Jurkat, Clone E6-1 (cell line): ENCODE measurements at places on chromosomes 16 and 17.

DNA sequence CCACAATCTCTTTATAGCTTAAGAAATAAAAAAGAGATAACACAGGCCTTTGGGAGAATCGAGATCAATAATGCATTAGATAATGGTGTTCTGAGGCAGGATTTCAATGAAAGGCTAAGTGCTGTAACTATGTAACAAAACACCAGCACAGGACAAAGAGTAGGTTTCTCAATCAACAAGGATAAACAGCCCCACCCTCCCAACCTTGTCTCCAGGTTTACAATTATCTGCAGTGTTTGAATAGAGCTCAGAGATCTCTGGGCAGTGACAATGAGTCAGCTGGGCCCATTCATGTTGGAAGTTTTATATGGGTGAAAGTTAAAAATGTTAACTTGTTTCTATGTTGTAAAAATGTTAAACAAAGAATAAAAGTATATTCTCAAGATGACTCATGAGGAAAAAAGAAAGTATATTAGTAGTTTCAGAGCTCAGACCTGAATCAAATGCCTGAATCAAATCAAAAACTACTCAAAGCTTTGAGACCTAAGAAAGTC, 17.0 kb upstream of the KRT20 start:
- DNase-seq: no peak

DNA sequence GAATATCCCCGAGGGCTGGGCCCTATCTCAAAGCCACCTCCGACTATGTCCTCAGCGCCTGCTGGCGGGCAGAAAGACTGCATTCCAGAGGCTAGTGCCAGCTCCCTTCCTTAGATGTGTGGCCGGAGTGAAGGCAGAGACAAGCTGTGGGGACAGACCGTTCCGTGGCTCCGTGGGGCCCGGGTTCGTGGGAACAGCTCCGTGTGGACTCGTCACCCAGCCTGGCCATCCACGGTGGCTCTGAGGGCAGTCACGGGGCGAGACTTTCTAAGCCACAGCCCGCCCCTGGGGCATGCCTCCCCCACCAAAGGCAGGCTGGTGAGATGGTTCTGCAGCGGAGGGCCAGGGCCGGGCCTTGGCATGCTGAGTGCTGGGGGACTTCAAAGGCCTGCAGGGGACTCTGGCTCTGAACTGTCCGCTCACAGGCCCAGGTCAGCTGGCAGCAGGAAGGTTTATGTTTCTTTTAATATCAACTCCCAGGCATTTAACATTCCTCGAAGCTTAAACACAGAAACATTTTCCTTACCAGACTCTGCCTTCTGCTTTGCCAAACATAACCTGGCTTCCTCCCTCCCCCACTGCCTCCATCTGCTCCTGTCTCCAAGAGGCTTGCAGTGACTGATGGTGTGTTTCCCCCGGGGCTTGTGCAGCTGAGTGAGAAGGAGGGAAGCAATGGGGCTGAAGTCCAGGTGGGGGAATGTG, 50.4 kb downstream of the TIMM22 start:
- no peak for DNase-seq

GRCh38 chr16:66653581-66654350, 42.8 kb downstream of the CMTM4 start:
- DNase-seq: no peak

DNA sequence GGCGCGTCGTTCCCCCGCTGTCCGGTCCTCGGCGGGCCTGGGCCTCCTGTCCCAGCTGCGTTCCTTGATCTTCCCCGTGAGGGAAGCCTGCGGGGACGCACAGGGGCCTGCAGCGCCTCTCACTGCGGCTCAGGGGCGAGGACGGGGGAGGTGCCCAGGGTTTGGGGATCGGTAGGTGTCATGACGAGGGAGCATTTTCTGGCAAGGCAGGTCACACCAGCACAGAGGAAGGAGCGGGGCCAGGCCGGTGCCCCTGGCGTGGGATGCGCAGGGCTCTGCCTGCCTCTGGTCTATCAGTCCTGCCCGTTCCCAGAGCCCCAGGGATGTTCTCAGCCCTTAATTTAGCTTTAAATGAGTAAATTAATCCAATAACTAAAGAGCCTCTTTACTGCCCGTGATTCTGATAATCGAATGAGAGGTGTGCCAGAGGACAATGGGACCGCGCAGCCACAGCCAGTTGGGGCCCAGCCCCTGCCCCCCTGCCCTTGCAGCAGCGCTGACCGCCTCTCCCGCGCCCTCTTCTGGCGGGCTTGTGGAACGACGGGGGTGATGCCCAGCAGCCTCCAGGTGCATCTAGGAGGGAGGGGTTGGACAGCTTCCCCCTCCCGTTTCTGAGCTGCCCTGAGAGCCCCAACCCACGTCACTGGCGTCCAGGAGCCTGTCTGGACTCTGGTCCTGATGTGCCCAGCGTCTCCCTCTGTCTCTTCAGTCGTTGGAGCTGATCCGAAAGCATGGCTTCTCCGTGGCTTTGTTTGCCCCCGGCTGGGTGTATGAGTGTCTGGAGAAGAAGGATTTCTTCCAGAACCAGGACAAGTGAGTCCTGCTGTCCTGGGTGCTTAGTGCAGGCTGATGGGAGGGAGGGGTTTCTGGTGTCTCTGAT, 7.9 kb downstream of the ENGASE start:
- DNase-seq: no peak

GRCh38 chr17:3639981-3640596, 3.5 kb downstream of the CTNS start:
- DNase-seq: no peak

- DNase-seq: no peak
Measured at GRCh38 chr17:80415626-80416137, 715 bp downstream of the ENDOV start.

DNA sequence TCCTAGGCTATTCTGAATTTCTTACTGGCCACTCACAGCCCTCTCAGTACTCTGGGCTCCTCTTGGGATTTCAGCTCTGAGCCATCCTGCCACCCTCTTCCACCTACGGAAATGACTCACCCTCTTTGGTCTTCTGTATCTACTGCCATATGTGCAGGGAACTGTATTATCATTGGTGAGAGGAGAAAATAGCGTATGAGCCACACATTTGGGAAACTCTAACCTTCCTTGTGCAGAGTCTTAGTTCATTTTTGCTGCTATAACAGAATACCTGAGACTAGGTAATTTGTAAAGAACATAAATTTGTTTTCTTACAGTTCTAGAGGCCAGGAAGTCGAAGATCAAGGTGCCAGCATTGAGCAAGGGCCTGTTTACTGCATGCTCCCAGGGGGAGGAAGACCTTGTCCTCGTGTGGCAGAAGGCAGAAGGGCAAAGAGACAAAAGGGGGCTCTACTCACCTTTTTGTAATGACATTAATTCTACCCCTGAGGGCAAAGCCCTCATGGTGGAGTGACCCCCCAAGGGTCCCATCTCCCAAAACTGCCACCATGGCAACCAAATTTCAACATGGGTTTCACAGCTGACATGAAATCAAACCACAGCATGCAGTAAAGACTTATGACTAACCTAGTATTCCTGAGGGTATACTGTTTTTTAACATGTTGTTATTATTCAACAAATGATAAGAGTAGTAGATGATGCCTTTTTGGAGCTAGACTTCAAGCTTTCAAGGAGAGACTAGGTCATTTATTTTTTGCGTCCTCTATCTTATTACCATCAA, 191.8 kb downstream of the PRKCA start:
- peak; percentile 63 for DNase-seq

- DNase-seq: no peak
Measured at GRCh38 chr17:58144801-58145200, 3.4 kb upstream of the OR4D1 start.

DNA sequence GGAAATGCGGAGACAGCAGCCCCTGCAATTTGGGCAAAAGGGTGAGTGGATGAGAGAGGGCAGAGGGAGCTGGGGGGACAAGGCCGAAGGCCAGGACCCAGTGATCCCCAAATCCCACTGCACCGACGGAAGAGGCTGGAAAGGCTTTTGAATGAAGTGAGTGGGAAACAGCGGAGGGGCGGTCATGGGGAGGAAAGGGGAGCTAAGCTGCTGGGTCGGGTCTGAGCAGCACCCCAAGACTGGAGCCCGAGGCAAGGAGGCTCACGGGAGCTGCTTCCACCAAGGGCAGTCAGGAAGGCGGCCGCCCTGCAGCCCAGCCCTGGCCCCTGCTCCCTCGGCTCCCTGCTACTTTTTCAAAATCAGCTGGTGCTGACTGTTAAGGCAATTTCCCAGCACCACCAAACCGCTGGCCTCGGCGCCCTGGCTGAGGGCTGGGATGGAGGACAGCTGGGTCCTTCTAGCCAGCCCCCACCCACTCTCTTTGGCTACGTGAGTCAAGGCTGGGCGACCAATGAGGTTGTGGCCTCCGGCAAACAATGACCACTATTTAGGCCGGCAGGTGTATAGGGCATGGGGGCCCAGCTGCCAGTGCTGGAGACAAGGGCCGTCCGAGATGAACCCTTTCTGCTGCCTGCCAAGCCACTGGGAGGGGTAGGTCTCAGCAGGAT, 507 bp downstream of the SERPINF1 start:
- DNase-seq: no peak

GRCh38 chr17:77475016-77475976, 334.5 kb downstream of the SEC14L1 start:
- DNase-seq: no peak

DNA sequence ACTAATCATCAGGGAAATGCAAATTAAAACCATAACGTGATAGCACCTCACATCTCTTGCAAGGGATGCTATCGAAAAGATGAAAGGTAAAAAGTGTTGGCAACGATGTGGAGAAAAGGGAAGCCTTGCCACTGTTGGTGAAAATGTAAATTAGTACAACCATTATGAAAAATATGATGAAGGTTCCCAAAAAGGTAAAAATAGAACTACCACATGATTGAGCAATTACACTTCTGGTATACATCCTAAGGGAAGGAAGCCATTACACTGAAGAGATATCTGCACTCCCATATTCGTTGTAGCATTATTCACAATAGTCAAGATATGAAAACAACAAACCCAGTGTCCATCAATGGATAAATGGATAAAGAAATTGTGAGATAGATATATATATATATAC, 21.5 kb downstream of the ABCA10 start:
- DNase-seq: no peak

DNA sequence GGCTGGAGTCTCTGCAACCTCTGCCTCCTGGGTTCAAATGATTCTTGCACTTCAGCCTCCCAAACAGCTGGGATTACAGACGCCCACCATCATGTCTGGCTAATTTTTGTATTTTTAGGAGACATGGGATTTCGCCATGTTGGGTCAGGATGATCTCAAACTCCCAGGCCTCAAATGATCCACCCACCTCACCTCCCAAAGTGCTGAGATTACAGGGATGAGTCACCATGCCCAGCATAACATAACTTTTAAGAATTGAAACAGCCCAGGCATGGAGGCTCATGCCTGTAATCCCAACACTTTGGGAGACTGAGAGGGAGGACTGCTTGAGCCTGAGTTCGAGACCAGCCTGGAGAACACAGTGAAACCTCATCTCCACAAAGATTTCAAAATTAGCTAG, 2.5 kb downstream of the RSL1D1 start:
- DNase-seq: no peak

DNA sequence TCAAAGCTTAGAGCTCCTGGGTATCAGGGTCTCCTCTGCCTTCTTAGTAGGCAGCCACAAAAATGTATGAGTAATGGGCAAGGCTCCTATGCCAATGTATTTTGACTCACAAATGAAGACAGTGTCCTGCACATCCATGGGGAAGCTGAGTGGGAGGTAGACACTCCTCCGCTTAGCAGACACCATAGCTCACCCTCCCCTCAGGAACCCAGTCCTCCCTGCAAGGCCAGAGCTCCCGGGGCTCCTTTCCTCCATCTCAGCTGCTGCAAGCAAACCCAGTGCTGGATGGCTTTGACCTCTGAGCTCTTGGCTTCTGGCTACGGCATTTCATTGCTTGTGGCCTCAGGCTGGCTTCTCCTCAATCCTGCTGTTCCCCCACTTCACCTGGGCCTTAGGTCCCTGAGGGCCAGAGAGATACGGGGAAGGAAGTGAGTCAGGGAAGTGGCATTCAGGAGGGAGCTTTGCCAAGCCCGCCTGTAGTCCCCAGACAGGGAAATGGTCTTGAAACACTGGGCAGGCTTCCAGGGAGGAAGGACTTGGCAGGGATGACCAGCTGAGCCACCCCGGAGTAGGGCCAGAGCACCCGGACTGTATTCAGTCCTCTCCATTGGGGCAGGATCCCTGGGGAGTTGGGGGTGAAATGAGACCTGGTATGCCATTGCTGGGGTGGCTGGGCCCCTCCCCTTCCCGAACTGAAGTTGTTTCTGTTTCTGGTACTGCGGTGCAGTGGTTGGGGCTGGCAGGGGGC, 4.5 kb downstream of the ABCC3 start:
- DNase-seq: no peak

DNA sequence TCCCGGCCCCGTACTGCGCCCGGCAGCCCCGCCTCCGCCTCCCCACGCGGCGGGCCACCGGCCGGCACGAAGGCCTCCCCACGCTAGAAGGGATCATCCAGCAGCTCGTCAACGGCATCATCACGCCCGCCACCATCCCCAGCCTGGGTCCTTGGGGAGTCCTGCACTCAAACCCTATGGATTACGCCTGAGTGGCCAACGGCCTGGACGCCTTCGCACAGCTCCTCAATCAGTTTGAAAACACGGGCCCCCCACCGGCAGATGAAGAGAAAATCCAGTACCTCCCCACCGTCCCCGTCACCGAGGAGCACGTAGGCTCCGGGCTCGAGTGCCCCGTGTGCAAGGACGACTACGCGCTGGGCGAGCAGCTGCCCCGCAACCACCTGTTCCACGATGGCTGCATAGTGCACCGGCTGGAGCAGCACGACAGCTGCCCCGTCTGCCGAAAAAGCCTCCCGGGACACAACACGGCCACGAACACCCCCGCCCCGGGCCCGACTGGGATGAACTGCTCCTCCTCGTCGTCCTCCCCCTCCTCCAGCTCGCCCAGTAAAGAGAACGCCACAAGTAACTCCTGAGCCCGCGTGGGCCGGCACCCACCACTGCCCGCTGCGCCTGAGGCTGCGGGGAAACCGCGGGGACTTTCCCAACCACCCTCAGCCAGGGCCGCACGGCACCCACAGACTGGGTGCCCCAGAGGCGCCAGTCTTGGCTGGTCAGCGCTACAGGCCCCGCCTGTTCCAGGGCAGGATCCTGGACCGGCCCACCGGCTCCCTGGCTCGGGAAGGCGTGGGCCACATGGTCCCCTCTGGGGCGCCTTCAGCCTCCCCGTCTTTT, 39.0 kb upstream of the AKAP1 start:
- no peak for DNase-seq

- no peak for DNase-seq
Measured at GRCh38 chr16:22006636-22007035, 1.3 kb upstream of the MOSMO start.
